ENCODE measurements at places on chromosomes 13 and 19.

DNA sequence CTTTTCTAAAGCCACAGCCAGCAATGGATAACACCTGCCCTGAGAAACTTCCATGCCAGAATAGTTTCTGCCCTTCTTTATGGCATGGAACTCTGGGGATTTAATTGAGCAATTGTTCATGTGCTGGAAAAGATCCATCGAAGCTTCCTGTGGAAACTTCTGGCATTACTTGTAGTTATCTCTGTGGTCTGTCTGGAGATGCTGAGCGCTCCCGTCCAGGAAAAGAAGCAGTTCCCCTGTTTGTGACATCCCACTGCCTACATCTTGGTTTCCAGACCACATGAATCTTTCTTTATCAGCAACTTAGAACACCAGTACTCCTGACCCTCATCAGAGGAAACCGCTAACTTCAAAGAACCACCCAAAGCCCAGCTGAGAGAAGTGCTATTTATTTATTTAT lies 24.6 kb downstream of the FLT1 start:
- DNase-seq: no peak

DNA sequence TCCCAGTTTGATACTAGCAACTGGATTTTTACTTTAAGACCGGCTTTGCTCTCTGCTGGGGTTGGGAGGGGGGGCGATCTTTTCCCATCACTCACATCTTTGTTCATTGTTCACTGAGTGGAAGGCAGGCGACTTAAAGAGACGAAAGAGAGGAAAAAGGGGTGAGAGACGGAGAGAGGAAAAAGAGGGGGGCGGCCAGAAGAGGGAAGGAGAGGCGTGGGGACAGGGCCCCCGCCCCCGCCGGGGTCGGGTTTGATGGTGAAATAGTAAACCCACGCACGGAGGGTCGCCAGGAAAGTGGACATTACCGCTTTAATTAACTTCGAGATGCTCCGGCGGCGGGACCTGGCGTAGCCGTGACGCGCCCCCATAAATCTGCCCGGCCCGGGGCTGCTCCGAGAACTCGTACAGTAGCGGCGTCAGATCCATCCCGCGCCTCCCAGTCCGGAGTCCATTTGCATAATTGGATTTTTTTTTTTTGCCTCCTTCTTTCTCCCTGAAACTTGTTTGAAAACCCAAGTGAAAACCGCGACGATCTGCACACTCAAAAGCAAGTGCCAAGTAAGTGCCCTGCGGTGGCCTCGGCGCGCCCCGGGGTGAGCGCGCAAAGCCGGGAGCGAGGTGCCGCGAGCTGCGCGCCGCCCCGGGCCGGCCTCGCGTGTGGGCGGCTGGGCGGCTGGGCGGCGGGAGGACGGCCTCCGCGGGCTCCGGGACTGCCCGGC lies 143.9 kb upstream of the ZNF536 start:
- no peak for DNase-seq

DNA sequence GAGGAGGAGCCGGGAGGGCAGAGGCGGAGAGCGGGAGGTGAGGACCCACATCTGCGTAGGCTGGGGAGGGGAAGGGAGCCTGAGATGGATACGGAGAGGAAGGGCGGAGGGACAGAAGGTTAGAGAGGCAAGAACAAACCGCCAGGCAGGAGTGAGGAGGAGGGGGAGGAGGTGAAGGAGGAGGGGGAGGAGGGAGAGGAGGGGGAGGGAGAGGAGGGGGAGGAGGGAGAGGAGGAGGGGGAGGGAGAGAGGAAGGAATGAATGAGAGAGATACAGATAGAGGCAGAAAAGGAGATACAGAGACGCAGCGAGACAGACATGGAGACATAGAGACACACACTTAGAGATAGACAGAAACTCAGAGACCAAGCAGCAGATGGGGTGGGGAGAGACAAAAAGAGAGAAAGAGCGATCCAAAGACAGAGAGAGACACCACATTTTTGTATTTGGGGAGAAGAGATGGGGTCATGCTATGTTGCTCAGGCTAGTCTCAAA lies 782 bp upstream of the CA11 start:
- no peak for DNase-seq

DNA sequence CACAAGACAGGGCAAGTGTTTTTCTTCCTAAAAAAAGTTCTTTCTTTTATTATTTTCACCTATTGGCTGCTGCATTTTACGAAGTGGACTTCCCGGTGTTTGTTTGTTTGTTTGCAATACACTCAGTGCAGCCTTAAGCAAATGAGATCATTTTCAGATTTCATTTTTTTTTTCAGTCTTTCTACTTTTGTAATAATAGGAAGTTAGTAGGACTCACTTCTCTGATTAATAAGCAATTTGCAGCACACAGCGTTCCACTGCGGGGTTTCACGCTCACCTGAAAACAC lies 128.3 kb downstream of the STK24 start:
- no peak for DNase-seq

DNA sequence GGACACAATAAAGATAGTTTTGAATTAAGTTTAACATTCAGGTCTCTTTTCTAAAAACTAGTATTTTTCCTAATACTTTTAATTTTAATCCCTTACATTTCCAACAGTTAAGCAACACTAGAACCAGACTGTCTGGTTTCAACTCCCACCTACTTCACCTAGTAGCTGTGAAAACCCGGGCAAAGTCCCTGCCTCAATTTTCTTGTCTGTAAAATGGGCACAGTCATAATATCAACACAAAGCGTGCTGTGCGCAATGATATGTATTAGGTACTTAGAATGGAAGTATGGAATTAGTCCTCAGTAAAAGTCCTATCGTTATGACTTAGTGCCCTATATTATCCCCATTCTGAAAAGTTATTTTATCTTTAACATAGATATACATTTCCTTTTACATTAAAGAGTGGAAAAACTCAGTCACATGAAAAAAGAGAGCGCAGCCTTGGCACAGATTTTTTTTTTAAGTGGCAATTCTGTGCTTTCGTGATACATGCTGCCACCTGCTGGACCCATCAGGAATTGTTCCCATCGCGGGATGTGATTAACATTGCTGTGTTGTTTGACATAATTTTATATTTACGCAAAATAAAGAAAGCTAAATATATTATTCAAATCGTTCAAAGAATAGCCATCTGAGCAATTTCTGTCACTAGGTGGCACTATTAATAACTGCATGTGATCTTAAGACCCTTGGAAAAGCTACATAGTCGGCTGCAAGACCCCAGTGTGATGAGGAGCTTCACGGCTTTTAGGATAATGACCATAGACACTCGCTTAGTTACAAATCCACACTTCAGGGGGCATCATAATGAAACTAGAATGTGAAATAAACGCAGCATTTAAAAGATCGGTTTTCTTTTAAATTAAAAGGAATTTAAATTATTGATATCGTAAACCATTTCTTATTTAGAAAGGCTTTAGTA lies 59.9 kb downstream of the LIG4 start:
- DNase-seq: peak; percentile 9
